Cardiac atrium fibroblast (primary cell): ENCODE measurements at places on chromosomes 13 and 19. TPM values are rescaled to one million over a fixed set of nuclear protein-coding genes. Genes with fewer than 3 reads are reported as not detected.

The DPF1 gene
- 4.7 and 7.1 TPM in 2 replicates for total RNA-seq

The KLF16 gene
- total RNA-seq: 11.8 and 16.8 TPM in 2 replicates

The LINGO3 gene
- total RNA-seq: 0.49 TPM in 1 of 2 replicates, not detected in the other

The NALCN gene
- total RNA-seq: 0.18 and 0.49 TPM in 2 replicates

The RUBCNL gene
- not detected in 2 replicates for total RNA-seq

The ZNF709 gene
- total RNA-seq: 2.5 and 2.6 TPM in 2 replicates

The CEACAM6 gene
- not detected in 2 replicates for total RNA-seq

The ZNF415 gene
- 1.5 and 4.3 TPM in 2 replicates for total RNA-seq

The ATF5 gene
- 28.0 and 31.4 TPM in 2 replicates for total RNA-seq

The RNF17 gene
- 0.32 TPM in 1 of 2 replicates, not detected in the other for total RNA-seq

The CEACAM1 gene
- total RNA-seq: 0.49 TPM in 1 of 2 replicates, not detected in the other
